ENCODE measurements at places on chromosomes 1 and 21.
A peak's percentile ranks its signal among the peaks of the same experiment; 100 is the strongest.

- DNase-seq: no peak
Measured at GRCh38 chr1:69228501-69228900, 339.2 kb upstream of the LRRC7 start.

GRCh38 chr1:162141281-162142054 is 72.0 kb downstream of the NOS1AP start:
- DNase-seq: no peak

DNA sequence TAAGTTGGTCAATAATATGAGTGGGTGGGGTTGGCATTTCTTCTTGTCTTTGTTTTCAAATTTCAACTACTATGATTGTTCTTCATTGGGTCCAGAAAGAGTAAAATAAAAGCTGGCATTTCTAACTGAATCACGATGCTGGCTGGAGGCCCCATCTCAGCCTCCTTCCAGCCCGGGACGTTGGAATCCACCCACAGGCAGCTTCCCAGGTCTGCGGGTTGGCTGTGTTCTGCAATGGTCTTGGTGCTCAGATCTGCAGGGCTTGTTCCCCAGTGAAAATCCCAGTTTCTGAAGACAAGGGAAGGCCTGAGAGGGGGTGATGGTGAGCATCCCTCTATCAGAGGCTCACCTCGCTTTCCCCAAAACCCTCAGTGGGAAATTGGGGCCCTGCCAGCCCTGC is 54.7 kb upstream of the ARHGEF16 start:
- no peak for DNase-seq

GRCh38 chr1:245983294-245983967 is 523.6 kb downstream of the SMYD3 start:
- no peak for DNase-seq

- DNase-seq: no peak
Measured at GRCh38 chr1:247266053-247266452, 10.2 kb downstream of the VN1R5 start.

DNA sequence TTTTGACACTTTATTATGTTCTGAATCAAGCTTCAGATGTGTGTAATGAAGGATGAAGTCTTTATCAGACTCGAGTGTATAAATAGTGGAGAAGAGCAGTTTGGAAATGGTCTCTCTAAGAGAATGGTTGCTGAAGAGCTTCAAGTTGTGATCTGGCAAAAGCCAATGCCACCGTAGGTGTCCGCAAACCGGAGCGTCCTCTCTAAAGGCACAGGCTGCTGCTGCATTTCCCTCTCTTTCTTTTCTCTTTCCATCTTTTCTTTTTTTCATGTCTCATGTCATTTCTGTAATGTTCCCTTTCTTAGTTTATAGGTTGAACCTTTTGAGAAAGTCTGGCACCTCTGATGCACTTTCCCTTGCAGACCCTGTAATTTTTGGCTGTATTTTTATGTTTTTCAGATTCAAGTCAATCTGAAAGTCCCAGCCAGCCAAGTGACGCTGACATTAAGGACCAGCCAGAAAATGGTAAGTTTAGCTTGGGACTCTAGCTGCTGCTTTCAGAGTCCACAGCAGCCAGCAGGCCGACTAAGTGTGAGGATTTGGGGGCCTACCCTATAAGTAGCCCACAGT is 194.8 kb downstream of the NFIA start:
- no peak for DNase-seq

GRCh38 chr1:116679091-116679827 is 11.7 kb upstream of the IGSF3 start:
- DNase-seq: no peak

GRCh38 chr1:107896936-107897335 is 68.0 kb downstream of the VAV3 start:
- no peak for DNase-seq

- no peak for DNase-seq
Measured at GRCh38 chr1:150332651-150333290, 11.4 kb downstream of the PRPF3 start.

DNA sequence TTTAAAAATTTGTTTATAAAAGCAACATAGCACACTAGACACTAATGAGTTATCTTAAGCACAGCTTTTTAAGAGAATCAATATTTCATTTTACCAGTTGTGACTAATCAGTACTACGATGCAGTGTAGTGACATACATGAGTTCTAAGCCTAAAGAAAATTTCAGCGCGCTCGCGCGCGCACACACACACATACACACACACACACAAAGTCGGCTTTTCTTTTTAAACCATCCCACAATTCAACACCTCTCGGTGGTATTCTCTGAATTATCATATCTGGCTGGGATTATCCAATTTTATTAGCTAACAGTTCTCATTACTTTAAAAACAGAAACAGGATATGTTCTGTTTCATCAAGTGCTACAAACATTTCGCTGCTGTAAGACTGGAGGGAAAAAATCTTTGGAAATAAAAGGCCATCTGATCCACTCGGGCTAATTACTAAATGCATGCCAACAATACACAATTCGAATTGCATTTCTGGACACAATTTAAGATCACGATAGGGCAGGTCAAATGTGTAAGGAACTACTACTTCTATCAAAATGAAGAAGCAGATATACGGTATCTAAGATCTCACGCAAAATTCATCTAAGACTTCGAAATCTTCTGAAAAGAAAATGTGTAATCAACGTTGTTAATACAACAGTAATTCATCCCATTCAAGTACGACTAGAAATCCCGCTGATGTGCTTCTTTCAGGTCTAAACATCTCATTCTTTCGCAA is 1.2 kb downstream of the TUT4 start:
- peak; percentile 16 for DNase-seq

- DNase-seq: no peak
Measured at GRCh38 chr1:206662396-206663092, 22.2 kb upstream of the MAPKAPK2 start.

DNA sequence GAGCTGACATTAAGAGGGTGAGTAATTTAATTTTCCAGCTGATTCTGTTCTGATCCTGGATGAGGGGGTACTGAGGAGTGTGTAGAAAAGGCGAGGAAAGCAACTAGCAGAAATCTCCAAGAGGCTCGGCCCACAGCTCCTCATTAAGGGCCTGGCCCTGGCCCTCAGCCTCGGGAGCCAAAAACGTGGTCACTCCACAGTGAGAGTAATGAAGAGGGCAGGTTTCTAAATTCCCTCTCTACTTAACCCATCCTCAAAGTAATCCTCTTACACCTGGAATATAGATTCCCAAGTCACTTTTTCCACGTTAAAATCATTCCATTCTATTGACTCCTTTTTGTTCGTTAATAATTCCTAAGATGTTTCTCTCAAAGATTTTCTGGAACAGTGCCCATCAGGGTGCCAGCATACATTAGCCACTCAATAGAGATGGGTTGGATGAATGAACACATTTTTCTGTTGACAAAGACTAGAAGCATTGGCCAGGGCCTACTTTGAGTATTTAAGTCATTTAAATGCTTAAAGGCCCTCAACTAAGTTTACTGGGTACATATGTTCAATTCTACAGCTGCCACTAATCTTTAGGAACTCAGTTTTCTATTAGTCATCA is 1.1 kb upstream of the COL11A1 start:
- no peak for DNase-seq

DNA sequence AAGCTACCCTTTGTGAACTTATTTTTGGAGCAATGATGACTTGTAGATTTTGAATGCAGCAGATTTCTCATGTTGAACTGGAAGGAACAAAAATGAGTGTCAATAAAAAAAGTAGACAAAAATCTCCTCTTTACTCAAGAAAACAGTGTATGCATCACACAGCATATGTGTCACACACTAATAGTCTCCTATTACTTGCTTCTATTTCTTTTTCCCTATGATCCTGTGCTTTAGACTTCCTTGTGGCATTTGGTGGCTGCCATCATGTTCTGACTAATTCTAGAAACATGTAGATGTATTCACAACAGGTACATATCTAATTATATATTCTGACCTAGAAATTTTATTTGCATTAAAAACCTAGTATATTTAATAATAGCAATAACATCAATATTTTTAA is 14.3 kb downstream of the RC3H1 start:
- no peak for DNase-seq

GRCh38 chr1:231670755-231671154 is 44.2 kb downstream of the DISC1 start:
- no peak for DNase-seq

DNA sequence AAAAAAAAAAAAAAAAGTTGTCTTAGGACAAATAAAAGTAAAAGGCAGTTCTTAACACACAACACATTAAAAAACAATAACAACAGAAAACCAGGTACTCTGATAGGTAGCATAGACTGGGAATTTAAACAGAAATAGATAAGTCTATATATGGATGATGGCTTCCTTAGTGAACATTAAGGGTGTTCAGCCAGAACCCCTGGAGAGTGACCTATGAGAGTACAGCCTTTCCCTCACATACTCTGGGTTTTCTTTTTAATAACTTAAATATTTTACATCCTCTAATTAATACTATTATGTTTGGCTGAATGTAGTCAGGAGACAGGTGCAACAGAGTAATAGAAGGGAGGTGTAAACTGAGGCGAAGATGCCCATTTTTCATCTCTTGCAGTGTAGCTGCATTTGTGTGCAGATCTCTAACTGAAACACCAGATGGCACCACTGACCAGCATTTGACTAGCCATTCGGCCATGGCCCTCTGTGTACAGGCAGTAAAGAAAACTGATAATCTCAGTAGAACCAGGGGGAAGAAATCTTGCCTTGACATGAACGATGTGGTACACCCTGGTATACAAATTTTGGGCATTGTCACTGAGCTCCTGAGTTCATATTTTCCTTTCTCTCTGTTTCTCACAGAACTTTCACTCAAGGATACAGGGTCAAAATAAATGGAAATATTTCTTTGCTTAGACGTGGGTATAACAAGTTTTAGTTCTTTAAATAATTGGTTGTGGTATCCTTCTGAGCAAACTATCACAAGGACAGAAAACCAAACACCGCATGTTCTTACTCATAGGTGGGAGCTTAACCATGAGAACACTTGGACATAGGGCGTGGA is 7.6 kb downstream of the TTF2 start:
- DNase-seq: no peak

DNA sequence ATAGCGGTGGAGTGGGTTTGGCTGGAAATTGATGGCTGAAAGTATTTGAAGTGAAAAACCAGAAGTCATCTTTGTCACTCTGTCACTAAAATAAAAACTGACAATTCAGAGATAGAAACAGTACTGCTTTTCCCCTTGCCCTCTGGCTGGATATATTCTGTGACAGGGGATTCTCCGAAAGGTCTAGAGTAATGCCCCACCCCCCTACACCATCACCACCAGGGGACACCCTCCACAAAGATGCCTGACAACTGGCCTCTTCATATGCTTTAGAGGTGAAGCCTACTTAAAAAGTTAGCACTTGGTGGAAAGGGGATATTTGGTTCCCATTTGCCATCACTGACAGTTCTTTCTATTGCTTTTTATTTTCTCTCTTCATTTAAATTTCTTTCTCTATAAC is 73.5 kb downstream of the SGIP1 start:
- no peak for DNase-seq

- no peak for DNase-seq
Measured at GRCh38 chr1:168607872-168608428, 31.5 kb downstream of the XCL1 start.

- DNase-seq: no peak
Measured at GRCh38 chr21:25938658-25939395, 204.1 kb downstream of the GABPA start.
